Endodermal cell (in vitro differentiated cells): ENCODE measurements at places on chromosomes 5 and 9. TPM values are rescaled to one million over a fixed set of nuclear protein-coding genes. Genes with fewer than 3 reads are reported as not detected.

DNA sequence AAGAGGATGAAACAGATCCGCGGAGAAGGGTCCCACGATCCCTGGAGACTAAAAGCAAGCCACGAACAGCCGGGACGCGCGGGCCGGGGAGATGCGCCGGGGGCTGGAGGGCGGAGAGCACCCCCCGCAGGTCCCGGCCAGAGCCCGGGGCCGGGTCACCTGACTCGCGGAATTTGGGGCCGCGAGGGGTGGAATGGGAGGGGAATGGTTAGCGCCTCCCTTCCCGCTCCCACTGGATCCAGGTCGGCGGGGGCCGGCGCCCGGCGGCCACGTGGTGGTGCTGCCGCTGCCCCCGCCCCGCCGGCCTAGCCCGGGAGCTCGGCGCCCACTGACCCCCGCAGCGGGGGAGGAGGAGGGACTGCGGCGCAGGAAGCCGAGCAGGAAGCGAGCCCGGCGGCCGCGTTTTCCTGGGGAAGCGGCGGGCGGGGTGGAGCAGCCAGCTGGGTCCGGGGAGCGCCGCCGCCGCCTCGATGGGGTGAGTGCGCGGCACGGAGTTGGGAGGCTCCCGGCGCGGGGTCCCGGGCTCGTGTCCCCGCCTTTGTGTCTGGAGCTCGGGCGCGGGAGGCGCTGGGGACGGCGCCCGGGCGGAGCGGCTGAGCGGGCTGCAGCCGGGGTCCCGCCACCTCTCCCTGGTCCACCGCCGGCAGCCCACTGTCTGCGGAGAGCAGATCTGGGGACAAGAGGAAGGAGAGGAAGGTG is at the start of gene RAI14:
TSS of gene RAI14 (plus strand) at position 328 of the 699 bp plus-strand sequence. CDS start 30,592 bp downstream, outside the sequence.
- peak within 1 kb of the TSS; percentile 87 for H3K4me3 ChIP-seq
- H3K27me3 ChIP-seq, result no peaks in the 10 kb centered on the region
- peak within 1 kb of the TSS; percentile 83 for H3K27ac ChIP-seq
- no peaks in the 10 kb centered on the region for H3K4me1 ChIP-seq
- DNase-seq, result peak; percentile 93
- H3K36me3 ChIP-seq, result peaks cover 7% of the 10 kb centered on the region

CACNA1B gene
- total RNA-seq, result 3.6 to 4.6 TPM (median 4.0 TPM) in 3 replicates

- H3K36me3 ChIP-seq, result no peaks in the 10 kb centered on the region
- H3K4me3 ChIP-seq, result no peak overlapping the region
- no peak for DNase-seq
- H3K27me3 ChIP-seq, result no peaks in the 10 kb centered on the region
Measured at GRCh38 chr9:115913696-115914095, 239.9 kb upstream of the PAPPA start.

WDR36 gene
- 23.1 to 32.0 TPM (median 31.7 TPM) in 3 replicates for total RNA-seq

GRM6 gene
- total RNA-seq, result not detected in 3 replicates

GRCh38 chr5:122957457-122957856 is 79.1 kb downstream of the PPIC start:
- no peaks in the 10 kb centered on the region for H3K27me3 ChIP-seq
- H3K36me3 ChIP-seq, result peaks cover 6% of the 10 kb centered on the region
- DNase-seq, result no peak
- H3K4me3 ChIP-seq, result peak overlapping the region; percentile 1

DNA sequence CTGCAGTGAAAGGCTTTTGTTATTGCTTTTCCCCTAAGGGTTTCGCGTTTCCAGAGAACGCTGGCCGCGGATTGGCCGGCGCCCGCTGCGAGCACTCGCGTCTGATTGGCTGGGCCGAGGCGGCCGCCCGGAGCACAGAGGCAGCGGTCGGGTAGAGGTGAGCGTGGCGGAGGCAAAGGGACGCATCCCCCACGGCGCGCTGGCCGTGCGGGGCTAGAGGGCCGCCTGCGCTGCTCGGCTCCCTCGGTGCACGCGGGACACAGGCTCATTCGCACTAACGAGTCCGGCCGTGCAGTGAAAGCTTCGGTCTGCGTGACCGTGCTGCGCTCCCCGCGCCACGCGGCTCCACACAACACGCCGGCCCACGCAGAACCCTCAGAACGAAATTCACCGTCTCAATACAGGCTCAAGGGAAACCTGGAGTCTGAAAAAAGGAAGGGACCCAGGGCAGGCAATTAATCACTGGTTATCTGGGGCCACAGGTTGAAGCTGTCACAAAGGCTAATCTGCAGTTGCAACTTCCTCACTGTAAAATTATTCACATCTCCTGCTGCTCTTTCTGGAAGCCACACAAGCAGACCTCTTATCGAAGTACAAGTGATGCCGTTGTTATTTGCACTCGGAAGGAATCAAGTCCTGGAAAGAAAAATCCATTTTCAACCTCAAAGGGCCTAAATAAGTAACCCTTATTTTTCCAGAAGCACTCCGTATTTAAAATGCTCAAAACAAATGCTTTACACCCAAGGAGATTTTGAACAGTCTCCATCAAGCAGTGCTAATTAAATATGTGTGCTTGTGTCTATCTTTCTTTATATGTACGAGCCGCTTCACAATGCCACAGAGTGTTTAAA is 94.6 kb downstream of the ZNF608 start:
- H3K36me3 ChIP-seq, result peaks cover 31% of the 10 kb centered on the region
- peak overlapping the region; percentile 90 for H3K27ac ChIP-seq
- H3K27me3 ChIP-seq, result no peaks in the 10 kb centered on the region

DNA sequence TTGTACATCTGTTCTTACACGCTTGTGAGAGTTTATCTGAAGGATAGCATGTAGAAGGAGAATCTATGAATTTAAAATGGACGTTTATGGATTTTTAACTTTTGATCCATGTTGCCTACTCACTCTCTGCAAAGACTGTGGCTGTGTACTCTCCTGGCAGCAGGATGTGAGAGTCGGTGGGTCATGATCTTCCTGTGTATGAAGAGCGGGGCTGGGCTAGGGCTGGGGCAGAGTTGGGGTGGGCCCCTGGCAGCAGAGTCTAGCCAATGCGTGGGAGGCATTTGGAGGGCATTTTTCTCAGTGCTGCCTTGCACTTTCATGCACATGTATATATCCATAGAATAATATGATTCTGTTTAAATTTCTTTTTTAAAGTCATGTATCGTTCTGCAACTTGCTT is 24.0 kb upstream of the DAB2IP start:
- no peak overlapping the region for H3K4me3 ChIP-seq
- DNase-seq, result no peak
- peaks cover 5% of the 10 kb centered on the region for H3K4me1 ChIP-seq
- no peaks in the 10 kb centered on the region for H3K36me3 ChIP-seq

DNA sequence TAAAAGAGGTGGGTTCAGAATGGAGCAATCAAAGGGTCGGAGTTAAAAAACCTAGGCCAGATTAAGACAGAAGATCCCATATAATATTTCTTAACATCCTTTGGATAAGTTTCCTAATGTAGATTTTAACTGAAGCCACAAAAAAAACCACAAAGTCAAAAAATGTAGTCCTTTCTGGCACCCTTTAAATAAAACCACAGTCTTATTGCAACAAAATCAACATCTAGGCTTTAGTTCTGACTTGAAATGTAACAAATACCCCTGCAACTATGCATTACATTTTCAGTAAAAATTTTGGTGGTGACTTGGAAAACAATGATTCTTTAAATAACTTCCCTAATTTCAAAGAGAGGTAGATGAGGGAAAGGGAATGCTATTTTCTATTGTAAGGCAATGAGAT is 109.2 kb downstream of the PSAT1 start:
- no peak overlapping the region for H3K4me3 ChIP-seq
- H3K4me1 ChIP-seq, result no peaks in the 10 kb centered on the region
- no peaks in the 10 kb centered on the region for H3K27me3 ChIP-seq
- no peak overlapping the region for H3K27ac ChIP-seq
- DNase-seq, result no peak
- H3K36me3 ChIP-seq, result no peaks in the 10 kb centered on the region

DNA sequence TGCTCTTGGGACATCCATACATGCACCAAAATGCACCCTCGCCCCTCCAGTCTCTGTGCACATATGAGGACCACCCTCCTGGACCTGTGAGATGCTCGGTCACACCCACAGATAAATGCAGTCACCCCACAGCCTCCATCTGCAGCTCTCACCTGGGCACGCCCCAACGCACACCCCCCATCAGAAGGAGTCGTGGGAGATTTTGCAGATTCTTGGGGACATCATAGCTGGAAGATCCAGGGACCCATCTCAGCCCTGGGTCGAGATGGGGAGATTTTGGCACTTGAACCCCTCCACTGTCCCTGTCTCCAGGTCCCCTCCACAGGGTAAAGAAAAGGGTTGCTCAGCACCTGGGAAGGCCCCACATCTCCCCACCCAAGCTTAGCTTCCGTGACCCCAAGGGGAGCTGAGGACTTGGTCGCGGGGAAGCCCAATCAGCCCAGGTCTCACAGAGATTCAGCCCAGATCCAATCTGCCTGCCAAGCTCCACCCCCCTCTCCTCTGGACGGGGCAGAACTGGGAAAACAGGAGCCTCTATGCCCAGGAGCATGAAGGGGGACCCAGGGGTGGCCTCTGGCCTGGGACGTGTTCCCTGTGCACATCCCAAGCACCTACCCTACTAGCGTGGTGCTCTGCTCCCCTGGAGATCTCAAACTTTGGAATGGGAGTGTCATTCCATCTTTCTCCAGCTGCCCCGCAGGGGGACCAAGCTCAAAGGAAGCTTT is 89.2 kb upstream of the LMX1B start:
- no peaks in the 10 kb centered on the region for H3K27me3 ChIP-seq
- no peak overlapping the region for H3K27ac ChIP-seq

DNA sequence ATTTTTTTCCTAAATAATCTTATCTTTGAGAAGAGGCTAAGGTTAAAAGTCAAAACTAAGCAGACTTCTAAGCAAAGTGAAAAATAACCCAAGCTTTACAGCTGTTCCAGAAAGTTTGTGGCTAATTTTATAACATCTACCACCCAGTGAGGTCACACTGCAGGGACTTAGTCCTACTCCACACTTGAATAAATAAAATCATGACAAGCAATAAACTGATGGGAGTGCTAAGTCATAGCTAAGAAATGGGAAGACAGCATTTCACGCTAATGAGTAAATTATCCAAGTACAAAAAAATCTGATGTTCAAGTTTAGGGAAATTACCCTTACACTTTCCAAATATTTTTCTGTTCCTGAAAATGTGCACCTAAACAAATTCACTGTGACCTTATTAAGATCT is 47.7 kb downstream of the ZNF608 start:
- peak overlapping the region; percentile 89 for H3K27ac ChIP-seq
- DNase-seq, result no peak
- no peaks in the 10 kb centered on the region for H3K27me3 ChIP-seq
- peak overlapping the region; percentile 25 for H3K4me3 ChIP-seq

- H3K4me3 ChIP-seq, result no peak overlapping the region
- no peaks in the 10 kb centered on the region for H3K27me3 ChIP-seq
- H3K27ac ChIP-seq, result no peak overlapping the region
- DNase-seq, result no peak
- peaks cover 23% of the 10 kb centered on the region for H3K36me3 ChIP-seq
Measured at GRCh38 chr5:16140944-16141343, 38.6 kb downstream of the MARCHF11 start.
